ENCODE measurements at places on chromosomes 16 and 17.

DNA sequence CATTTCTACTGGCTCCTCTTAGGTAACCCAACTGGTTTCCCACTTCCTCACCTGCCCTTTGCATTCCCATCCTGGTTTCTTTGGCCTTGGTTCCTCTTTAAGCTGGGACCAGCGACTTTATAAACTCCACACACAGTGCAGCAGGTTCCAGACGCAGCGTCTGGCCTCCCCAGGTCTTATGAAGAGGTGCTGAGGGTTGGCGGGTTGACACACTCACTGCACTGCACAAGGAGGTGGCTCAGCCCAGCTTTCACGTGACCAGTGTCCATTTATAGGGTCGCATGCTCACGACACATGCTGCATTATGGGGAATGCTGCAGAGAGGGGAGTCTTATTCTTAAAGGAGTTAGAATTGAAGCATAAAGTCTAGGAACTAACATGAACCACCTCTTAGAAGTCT, 70.8 kb downstream of the ZFHX3 start:
- DNase-seq = no peak

- no peak for DNase-seq
Measured at GRCh38 chr17:50605429-50605828, 29.3 kb upstream of the ABCC3 start.

- no peak for DNase-seq
Measured at GRCh38 chr17:80904036-80904753, 87.4 kb upstream of the CHMP6 start.

DNA sequence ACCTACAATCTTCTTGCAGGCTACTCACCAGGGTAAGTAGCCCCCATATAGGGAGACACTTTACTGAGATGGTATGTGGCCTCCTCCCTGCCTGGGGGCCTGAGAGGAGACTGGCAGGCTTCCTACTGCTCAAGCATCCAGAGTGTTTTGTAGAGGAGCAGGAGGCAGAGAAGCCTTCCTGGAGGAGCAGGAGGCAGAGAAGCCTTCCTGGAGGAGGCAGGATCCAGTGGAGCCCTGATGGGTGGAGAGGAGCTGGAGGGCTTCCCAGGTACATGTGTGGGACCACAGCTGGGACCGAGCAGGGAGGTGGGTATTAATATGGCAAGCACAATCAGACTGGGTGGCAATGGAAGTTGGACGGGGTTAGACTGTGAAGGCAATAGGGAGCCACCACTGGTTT, 2.1 kb upstream of the ADGRG5 start:
- no peak for DNase-seq

DNA sequence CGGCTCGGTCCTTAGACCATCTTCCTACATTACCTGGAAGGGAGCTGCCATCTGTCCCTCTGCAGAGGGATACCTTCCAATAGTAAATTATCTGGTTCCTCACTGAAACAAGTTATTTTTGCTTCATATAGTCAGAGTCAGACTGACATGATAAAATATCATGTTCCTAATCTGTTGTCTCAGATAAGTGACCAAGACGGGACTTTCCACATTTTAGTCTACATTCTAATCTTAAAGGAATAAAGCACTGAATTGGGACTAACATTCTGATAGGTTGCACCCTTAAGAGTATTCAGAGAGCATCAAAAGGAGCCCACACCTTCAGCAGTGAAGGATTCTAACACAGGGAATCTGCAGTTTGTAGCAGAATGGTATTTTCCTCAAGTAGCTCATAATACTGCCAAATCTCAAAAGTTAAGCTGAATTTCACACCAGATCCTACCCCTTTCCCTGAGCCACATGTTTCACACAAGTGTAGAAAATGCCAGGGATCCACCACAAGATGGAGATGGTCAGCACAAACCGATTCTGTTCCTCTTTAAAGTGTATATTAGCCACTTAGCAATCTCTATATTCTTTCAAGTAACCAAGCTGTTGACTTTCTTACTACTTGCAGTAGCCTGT, 13.4 kb downstream of the GINS2 start:
- no peak for DNase-seq

DNA sequence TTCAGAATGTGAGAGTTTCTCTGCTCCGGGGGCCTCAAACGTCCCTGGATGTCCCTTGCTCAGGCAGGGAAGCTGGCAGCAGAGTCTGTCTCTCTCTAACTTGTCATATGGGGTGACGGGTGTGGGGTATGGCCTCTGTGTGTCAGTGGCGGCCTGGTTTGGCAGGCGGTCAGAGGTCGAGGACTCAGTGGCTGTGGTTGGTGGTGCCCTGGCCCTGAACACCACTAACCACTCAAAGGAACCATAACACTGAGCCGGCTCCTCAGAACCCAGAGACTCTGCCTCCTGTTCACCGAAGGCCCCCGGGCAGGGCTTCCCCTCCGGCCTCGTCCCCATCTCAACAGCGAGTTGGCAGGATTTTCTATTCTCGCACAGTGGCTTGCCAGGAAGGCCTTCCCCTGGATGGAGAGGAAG, 677 bp downstream of the P2RX1 start:
- DNase-seq = no peak

DNA sequence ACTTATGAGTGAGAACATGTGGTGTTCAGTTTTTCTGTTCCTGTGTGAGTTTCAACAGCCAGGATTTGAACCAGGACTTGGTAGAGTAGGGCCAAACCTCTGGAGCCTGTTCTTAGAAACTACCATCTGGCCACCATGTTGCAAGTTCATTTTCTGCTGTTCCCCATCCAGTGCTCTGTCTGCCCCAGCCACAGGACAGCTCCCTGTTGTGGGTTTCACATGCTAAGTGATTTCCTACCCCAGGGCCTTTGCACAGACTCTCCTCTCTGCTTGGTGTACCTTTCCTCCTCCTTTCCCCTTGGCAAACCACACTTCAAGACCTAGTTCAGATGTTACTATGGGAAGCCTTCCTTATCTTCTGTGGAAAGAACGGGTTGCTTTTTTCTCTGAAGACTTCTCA, 79.5 kb downstream of the HS3ST4 start:
- DNase-seq = no peak

DNA sequence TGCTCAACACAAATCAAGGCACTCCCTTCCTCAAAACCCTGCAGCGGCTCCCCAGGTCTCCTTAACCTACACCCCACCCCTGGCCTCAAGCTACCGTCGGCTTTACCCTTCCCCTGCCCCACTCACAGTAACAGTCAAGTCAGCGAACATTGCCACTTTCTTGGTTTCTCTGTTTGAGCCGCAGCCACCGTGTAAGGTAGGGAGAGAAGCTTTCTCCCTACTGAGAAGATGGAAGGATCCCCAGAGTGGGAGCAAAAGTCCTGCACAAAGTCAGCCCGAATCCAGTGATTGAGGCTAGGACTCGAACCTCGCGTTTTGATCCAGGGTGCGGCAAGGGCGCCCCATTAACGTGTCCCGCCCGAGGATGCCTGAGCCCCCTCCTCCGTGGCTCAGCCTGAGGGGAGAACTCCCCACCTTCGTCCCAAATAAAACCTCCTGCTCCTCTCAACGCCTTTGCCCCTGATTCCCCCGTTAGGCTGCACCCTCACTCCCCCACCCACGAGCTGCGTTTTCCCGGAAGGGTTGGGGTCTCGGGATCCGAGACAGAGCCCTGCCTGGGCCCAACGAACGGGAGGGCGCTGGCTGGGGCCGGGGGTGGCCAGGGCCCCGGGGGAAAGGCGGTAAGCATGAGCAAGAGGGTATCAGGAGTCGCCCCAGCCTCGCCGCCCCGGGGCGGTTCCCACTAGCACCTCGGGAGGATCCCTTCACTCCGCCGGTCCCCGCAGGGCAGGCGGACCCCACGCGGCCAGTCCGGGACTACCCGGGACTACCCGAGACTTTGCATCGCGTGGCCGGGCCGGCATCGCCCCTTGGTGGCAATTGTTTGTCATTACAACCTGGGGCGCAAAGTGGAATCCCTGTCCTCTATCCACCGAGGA, 9.9 kb upstream of the NAGS start:
- DNase-seq = peak; percentile 71

GRCh38 chr17:77160091-77160874, 19.5 kb downstream of the SEC14L1 start:
- DNase-seq = no peak

DNA sequence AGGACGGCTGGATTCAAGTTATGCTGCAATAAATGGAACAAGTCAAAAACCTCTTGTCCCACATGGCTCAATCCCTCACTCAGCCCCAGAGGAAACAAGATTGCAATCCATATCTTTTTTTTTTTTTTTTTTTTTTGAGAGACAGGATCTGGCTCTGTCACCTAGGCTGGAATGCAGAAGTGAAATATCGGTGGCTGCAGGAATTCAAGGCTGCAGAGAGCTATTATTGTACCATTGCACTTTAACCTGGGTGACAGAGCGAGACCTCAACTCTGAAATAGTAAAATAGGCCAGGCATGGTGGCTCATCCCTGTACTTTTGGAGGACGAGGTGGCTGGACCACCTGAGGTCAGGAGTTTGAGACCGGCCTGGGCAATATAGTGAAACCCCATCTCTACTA, 2.7 kb upstream of the PDE6G start:
- DNase-seq = peak; percentile 65

DNA sequence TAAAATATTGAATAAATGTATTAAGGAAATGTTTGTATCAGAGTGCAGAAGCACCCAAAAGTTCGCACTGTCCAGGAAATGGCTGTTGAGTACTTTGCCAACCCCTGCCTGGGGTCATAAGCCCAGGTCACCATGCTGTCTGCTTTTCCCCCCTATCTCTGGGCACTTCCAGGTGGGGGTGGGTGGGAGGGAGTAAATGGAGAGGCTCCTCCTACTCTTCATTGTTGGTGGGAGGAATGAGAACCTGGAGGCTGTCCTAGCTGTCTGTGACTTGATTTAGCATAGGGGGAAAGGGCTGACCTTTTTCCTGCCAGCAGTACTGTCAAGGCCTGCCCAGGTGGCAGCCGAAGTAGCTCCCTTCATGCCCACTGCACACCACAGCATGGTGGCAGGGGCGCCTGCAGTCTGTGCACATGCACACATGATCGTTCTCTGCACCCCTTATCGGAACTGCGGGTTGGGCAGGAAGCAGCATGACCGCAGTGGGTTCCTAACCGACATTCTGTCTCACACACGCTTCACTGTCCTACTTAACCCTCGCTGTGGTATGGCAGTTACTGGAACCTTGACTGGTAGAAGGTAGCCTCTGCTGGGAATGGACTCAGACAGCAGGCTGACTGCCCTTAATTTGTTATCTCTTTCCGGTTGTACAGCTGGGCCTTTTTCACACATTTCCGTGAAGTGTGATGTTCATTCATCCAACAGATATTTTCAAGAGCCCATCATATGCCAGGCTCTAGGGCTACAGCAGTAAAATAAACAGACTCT, 41.5 kb downstream of the LDHD start:
- DNase-seq = peak; percentile 54

- no peak for DNase-seq
Measured at GRCh38 chr16:74563828-74564263, 43.1 kb downstream of the GLG1 start.

GRCh38 chr16:85472514-85472913, 140.6 kb upstream of the GSE1 start:
- DNase-seq = no peak

DNA sequence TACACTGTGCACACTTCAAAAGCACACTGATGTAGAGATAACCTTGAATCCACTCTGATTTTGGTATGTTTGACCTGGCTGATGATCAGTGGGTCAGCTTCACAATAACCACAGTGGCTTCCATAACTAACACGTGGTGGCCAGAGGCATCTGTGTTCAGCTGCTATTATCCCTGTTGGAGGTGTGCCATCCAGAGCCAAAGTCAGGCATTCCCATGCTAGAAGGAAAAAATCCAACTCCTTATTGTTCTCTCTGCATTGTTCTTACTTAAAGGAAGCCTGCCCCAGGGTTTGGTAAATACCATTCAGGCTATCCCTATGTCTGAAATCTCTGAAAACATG, 127.3 kb upstream of the MON1B start:
- no peak for DNase-seq

DNA sequence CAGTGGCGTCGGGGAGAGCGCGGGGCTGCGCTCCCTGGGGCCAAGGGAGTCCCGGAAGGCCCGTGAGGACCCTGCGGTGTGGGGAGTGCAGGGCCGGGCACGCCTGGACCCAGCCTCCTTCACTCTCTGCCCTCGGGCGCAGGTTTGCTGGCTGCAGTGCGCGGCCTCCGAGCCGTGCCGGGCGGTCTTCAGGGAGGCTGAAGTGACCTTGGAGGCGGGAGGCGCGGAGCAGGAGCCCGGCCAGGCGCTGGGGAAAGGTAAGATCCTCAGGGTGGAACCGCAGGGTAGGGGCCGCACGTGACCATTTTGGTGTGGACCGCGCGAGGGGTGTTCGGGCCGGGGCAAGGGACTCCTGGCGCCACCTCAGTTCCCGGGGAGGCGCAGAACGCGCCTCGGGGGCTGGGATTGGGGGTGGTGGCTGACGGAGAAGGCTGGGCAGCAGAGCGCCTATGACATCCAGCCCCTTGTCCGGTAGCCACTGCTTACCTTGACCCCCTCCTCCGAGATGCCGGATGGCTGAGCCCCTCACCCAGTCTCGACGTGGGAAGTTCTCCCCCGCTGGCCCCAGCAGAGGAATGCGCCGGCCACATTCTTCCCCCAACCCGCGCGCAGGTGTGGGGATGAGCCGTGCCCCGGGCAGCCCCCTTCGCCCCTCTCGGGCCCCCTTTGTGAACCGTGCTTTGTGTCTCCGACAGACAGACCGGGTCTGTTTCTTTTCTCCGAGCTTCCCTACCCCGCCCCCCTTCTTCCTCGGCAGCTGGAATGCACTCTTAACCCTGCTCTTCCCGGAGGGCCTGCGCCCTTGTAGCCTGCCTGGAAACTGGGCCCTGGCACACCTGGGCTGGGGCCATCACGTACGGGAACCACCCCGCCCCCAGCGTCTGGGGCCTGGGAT, 631 bp downstream of the CDH3 start:
- DNase-seq = no peak

DNA sequence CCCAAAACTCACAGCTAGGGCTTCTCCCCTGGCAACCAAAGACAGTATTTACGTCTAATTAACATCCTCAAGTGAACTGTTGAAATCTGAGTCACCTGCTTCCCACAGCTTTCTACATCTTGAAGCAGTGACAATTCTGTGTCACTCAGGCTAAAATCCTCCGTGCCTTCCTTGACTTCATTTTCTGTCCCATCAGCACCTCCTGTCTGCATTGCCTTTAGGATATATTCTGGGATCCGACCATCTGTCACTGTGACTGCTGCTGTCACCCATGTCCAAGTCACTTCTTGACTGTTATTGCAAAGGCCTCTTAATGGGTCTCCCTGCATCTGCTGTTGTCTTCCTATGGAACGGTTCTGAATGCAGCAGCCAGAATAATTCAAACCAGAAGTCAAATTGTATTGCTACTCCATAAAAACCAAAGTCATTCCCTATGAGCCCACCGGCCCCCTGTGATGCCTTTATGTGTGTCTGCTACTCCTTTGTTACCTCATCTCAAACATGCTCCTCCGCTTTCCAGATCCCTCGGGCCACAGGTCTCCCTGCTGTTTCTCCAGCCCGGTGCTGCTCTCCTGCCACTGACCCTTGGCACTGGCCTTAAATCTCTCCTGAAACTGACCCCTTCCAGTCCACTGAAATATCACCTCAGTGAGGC, 56.9 kb downstream of the WWP2 start:
- no peak for DNase-seq

- no peak for DNase-seq
Measured at GRCh38 chr16:4870138-4870671, 22.9 kb downstream of the UBN1 start.

DNA sequence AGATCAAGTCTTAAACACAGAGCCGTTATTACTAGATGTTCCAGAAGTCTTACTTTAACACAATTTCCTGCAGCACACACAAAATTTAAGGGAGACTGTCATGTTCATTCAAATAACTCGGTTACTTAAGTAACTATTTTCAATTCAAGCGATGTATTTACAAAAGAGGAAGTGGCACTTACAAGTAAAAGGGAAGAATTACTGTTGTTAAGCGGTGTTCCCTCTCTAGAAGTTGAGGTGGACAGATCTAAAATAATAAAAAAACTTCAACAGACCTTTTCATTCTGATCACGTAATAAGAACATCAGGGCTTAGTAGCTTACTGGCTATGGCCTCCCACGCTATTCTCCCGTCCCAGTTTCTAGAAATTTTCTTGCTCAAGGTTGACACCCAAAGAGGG, 26.2 kb upstream of the TXNDC11 start:
- peak; percentile 16 for DNase-seq

All from RPMI8226 (cell line).